Panc1 (cell line): ENCODE measurements at places on chromosomes 3 and 15.

GRCh38 chr15:73295630-73296286 lies 73.0 kb downstream of the HCN4 start:
- DNase-seq = no peak

- no peak for DNase-seq
These were observed 90.2 kb downstream of the ANP32A start for GRCh38 chr15:68730471-68730919.

DNA sequence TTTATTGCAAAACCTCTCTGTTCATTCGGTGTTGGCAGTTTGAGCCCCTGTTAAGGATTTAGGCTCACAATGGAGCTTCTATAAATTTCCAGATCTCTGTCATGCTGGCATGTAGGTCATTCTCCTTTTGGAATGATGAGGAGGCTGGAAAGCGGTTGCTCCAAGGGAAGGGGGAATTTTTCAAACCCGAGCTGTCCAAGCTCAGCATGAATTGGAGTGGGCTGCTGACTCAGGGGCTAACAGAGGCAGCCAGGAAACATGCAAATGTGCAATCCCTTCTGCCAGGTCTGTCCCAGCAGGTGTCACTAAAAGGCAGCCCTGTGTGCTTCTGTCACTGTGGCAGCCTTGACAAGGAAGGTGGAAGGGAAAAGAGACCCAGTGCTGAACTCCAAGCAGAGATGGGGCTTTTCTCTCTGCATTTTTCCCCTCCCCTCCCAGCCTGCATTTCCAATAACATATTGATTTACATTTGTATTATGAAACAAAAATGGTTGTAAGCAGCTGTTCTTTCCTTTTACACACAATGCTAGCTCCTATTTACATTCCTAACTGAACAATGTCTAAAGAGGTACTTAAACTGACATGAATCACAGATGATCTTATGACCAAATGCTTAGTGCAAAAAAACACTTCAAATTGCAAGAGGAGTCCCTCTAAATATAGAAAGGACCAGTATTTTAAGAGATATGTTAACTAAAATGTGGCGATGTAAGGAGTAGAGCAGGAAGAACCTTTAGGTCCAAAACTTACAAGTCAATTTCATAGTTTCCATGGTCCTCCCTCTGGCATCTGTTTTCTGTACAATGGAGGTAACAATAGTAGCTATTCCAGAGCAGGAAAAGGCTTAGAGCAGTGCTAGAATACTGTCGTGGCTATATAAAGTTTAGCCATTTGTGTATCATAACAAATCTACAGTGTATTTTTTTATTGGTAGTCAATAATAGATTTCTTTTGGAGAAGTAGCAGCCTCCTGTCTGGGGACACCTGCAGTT lies 84.5 kb upstream of the ATP10A start:
- DNase-seq = no peak

- no peak for DNase-seq
These were observed 205.5 kb upstream of the MRPL3 start for GRCh38 chr3:131708241-131708640.

- no peak for DNase-seq
These were observed 72.8 kb upstream of the ITGA11 start for GRCh38 chr15:68504681-68505170.

DNA sequence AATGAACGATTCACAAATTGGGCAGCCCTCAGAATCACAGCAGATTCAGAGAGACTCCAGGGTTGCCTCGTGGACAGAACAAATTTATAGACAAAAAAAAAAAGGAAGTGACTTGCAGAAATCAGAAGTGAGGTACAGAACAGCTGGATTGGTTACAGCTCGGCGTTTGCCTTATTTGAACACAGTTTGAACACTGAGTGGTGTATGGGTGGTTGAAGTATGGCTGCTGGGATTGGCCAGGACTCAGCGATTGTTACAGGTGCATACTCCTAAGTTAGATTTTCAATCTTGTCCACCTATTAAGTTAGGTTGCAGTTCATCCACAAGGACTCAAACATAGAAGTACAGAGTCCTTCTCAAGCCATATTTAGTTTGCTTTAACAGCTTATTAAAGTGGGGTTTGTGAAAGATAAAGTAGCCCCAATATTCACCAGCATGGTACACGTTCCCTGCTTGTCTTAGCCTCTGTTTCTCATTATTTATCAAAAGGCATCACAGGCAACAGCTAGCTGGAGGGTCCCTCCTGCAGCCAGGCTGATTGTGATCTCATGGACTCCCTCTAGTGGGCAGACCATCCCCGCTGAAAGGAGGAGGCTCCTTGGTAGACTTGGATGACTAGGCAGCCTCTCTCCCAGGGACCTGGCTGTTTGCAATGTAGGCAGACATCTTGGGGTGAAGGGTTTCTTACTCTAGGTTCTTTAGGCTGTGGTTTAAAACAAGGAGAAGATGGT lies 17.6 kb upstream of the ALDH1L1 start:
- DNase-seq = peak; percentile 46

DNA sequence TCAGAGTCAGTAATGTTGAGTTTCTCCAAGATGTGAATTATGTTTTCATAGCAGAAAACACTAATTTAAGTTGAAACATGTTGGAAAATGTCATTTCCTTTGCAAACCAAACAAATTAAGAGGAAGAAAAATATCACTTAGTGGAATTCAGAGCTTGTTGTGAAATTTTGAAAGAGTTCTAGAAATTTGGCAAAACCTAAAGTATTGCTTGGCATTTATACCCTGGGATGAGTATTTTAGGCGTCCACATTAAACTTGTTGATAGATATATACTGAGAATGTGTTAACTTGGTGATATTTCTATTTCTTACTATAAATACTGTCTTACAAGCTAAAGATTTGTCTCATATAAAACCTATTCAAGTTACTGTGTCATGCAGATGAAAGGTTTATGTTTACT lies 335.2 kb downstream of the NSUN3 start:
- no peak for DNase-seq

GRCh38 chr15:98123297-98123696 lies 162.8 kb downstream of the ARRDC4 start:
- no peak for DNase-seq

- peak; percentile 42 for DNase-seq
These were observed 16.1 kb upstream of the CACNA2D2 start for GRCh38 chr3:50519471-50520089.

DNA sequence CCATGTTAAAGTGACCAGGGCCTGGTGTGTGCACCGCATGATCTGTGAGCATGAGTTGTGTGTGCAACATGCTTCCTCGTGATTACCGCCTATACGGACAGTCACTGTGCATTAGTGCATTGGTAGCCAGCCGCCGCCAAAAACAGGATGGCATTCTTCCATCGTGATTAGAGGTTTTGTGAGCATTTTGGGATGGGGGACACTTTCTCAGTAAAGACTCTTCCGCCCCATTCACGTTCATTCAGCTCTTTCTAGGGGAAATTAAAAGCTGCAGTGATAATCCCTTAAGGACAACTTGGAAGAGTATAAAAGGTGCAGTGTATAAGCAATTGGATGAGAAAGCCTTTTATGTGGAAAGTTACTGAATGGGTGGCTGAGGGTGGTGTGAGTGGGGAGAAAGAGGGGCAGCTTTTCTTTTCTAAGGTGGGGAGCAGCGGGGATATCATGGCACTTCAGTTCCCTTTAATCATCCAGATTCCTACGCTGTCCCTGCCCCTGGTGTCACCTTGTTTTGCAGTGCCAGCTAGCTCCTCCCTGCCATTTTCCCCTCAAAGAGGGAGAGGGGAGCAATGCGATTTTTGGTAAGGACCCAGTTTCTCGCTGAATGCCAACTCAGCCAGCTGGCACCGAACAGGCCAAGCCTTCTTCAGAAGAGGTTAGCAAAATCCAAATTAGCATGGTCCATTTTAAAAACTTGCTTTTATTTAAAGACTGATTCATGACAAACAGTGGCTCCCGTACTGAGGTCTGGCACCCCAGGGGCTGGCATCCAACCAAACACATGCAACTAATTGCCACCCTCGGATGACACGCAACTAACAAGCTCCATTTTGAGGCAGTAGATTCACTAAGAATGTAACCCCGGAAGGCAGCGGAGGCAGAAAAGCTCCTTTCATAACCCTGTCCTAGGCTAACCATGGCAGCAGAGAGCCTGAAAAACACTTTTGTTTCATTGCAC lies 447.8 kb downstream of the FHIT start:
- no peak for DNase-seq

DNA sequence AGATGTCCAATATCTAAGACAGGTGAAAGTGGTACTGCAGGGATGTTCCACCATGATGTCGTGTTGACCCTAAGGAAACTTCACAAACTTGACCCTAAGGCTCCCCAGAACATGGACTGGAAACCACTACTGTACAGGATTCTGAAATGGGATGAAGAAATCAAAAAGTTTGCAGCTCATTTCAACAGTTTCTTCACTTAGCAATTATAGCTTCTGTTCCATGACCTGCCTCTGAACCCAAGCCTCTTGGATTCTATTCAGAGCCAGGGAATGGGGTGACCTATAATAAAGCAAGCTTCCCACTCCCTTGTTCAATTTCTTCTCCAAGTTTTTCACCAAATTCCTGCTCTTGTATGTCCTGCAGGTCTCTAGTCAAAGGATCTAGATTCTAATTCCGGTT lies 40.7 kb downstream of the DUT start:
- no peak for DNase-seq

DNA sequence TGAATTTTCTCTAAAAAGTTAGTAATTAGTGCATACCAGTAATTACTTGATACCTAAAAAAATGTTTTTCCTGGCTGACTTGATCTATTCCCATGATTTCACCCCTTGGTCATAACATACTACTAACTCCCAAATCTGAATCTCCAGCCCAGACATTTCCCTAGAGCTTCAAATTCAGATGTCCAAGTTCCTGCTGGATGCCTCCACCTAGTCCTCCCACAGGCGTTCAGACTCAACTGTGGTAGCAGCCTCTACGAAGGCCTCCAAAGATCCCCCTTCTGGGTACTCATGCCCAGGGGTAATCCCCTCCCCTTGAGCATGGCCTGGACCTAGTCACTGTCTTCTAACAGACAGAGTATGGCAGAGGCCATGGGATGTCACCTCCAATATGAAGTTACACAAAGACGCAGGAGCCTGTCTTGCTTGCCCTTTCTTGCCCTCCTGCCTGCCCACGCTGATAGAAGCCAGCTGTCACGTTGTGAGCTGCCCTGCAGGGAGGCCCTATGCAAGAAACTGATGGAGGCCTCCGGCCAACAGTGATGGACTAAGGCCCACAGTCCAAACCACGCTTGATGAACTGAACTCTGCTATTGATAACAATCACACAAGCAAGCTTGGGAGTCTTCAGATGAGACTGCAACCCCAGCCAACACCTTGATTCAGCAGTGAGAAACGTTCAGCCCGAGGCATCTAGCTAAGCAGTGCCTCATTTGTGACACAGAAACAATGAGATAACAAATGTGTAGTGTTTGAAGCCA lies 8.6 kb upstream of the FBN1 start:
- no peak for DNase-seq

DNA sequence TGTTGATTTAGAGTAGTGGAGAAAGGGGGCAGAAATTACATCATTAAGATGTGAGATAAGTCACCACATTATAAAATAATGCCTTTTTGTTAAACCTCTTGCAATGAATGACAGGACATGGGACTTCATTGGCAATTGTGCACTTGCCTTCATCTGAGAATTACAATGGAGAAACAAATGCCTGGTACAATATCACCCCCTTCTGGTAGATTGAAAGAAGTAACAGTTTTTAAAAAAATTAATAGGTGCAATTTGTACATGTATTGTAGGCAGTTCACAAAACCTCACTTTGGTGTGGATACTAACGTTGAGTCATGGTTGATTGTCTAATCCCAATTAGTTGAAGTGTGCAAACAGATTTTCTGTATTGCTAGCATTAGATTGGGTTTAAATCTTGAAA lies 4.6 kb upstream of the P2RY14 start:
- DNase-seq = peak; percentile 24

DNA sequence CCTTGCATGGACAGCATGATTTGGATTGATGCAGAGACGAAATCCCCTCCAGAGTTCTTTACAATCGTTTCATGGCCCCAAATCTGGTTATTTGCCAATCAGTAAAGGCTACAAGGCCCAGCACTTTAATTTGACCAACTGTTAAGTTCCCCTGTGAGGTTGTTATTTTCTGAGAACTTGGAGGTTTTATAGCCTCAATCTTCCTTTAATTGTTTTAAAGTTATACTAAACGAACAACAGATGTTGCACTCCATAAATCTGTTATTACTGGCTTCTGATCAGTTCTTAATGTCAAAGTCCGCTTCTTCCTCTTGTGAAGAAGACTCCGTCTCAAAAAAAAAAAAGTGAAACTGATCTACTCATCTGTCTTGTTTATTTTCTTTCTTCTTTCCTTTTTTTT lies 30.8 kb downstream of the LARP6 start:
- no peak for DNase-seq

DNA sequence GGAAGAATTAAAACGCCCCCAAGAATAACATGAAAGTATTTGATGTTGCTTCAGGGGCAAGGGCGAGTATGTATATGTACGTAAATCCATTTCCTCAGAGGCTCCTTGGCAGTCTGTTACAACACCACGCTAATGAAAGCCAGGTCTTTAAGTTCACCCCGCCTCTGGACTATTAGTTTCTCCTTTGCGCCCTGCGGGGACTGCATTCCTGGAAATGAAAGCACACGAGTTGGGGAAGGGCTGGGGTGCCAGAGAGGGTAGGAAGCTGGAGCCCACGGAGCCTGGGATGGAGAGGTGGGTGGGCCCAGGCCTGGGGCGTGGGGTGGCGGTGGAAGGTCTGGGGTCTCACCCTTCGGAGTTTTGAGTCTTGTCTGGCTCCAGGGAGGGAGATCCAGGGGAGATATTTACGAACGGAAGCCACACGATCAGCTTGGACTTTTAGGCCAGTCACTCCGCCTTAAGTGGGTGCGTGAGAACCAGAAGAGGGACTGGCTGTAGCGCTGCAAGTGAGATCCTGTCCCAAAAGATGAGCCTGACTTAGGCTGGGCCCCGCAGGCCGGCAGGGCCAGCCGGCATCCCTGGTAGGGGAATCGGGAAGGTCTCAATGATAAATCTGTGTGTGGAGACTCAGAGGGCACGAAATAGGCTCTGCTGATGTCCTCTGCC lies 1.6 kb upstream of the PLCL2 start:
- DNase-seq = no peak

GRCh38 chr3:176615826-176616225 lies 581.5 kb downstream of the TBL1XR1 start:
- no peak for DNase-seq

DNA sequence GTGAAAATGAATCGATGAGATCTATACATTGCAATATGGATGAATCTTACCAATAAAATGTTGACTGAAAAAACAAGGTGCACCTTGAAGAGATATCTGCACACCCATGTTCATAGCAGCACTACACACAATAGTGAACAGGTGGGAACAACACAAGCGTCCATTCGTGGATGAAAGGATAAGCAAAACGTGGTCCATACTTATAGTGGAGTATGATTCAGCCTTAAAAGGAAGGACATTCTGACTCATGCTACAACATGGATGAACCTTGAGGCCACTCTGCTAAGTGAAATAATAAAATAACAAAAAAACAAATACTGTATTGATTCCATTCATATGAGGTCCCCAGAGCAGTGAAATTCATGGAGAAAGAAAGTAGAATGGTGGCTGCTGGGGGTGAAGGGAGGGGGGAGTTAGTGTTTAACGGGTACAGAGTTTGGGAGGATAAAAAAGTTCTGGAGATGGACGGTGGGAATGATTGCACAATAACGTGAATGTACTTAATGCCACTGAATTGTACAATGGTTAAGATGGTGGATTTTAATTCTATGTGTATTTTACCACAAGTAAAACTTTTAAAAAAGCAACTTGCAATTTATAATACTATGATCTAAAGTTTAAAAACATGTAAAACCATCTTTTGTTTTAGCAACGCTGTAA lies 35.6 kb downstream of the IQSEC1 start:
- no peak for DNase-seq
